ENCODE measurements at places on chromosomes 3 and 15.

GRCh38 chr15:36432161-36432560 is 147.3 kb upstream of the CDIN1 start:
- DNase-seq, result no peak

- no peak for DNase-seq
These were observed 68.8 kb upstream of the ALDH1A3 start for GRCh38 chr15:100810831-100811230.

DNA sequence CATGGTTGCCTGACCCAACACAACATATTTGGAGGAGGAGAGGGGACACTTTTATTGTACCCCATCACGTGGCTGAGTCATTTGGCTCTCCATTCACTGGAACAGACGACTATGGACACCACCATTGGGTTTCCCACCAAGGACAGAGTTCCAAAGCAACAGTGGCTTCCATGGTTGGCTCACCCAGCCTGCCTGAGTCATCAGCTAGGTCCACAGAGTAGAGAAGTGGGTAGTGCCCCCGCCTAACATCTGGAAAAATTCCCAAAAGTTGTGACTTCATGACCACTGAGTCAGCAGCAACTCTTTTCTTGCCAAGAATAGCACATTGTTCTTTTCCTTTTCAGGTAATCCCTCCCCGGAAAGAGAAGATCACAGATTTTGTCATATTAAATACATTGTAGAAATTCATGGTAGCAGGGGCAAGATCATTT is 3.0 kb upstream of the PPP1R2 start:
- DNase-seq, result no peak

DNA sequence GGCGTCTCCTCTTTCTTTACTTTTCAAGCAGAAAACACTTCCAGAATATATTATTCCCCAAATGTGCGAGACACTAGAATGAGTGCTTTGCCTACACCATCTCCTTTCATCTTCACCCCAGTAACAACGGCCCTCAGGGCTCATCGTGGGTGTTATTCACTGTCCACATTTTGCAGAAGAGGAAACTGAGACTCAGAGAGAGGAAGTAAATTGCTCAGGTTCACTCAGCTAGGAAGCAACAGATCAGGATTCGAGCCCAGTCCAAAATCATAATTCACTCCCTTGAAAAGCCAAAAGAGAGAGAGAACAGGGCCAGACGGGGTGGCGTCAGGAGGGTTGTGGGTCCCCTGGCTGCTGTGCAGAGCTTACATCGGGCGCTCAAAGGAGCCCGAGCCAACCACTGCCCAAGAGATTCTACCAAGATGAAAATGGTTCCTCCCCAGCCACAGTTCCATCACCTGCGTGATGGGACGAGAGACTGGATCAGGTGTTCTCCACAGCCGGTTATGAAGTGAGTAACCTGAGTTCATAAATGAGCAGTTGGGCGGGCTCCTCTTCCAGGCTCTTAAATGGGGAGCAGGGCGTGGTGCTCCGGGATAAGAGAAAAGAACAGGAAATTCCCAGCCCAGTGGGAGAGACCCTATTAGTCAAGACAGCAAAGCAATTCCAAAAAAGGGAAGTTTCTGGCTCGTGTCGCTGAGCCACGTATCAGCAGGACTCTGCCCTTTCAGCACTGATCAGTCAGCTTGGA is 48.6 kb upstream of the FLNB start:
- no peak for DNase-seq

- peak; percentile 45 for DNase-seq
These were observed 21.6 kb upstream of the PSTPIP1 start for GRCh38 chr15:76973362-76973743.

DNA sequence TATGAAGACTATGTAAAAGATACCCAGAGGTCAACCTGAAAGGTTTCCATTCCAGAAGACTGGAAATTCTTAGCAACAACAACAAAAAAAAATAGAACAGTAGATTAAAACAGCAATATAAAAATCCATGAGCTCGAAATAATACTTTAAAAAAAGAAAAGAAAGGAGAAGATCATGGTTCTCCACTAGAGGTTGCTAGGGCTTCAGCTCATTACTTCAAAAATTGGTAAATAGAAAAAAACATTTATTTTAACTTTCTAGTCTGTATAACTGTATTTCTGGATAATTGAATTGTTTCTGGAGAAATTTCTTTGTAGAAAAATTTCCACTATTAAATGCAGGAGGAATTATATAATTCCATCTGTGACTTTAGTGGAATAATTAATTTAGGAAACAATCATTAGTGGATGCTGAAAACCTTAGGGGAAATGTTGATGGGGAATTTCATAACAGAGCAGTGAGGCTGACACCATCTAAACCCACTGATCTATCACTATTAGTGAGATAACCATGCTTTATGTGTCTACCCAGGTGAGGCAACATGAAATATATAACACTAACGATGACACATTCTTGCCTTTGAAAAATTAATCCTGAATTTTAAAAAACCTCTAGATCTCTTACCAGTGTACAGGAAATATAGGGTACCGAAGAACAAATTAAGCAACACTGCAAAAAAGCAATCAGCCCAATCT is 62.5 kb upstream of the SNRK start:
- no peak for DNase-seq

- DNase-seq, result no peak
These were observed 34.6 kb downstream of the MCTP2 start for GRCh38 chr15:94265982-94266381.

- no peak for DNase-seq
These were observed 37.3 kb downstream of the UBE3A start for GRCh38 chr15:25401501-25401900.
